Activated T-cell treated with anti-CD3 and anti-CD28 coated beads for 4 hours (primary cell): ENCODE measurements at places on chromosomes 4 and X.

GRCh38 chr4:99655308-99656081 is 2.1 kb downstream of the C4orf54 start:
- DNase-seq, result no peak

GRCh38 chrX:7746856-7747255 is 96.1 kb upstream of the VCX start:
- DNase-seq, result no peak

- no peak for DNase-seq
These were observed 29.6 kb upstream of the ANAPC4 start for GRCh38 chr4:25347473-25347872.

- no peak for DNase-seq
These were observed 131.0 kb downstream of the ATXN3L start for GRCh38 chrX:13188731-13189309.

- no peak for DNase-seq
These were observed 15.1 kb upstream of the CBR4 start for GRCh38 chr4:169025184-169025583.

DNA sequence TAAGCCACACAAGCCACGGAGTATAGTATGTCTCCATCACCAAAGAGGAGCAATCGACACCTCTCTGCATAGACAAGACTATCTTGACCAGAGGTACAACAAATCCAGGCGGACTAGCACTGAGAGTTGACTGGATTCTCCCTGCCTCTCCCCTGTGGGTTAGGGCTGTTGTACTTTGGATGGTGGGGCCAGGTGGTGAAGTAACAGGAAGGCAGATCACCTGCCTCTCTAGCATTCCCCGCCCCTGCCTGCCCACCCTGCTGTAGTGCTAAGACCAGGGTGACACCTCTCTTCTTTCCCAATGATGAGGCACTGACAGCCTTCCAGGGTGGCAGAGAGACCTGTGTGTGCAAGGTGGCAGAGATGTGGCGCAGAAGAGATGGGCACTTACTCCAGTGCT is 47.5 kb upstream of the TRIM2 start:
- no peak for DNase-seq

DNA sequence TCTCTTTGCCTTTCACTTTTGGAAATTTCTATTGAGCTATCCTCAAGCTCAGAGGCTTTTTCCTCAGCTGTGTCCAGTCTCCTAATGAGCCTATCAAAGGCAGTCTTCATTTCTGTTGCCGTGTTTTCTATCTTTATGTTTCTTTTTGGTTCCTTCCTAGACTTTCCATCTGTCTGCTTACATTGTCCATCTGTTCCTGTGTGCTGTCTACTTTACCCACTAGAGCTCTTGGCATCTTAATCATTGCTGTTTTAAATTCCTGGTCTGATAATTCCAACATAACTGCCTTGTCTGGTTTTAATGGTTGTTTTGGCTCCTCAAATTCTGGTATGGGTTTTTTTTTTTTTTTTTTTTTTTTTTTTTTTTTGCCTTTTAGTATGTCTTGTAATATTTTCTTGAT is 9.3 kb upstream of the PDE6B start:
- DNase-seq, result no peak

DNA sequence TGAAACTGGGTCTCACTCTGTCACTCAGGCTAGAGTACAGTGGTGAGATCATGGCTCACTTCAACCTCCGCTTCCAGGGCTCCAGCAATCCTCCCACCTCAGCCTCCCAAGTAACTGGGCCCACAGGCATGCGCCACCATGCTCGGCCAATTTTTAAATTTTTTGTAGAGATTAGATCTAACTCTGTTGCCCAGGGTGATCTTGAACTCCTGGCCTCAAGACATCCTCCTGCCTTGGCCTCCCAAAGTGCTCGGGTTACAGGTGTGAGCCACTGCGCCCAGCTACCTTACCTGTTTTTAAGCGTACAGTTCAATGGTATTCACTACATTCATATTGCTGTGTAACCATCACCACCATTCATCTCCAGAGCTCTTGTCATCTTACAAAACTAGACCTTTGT is 41.5 kb downstream of the ING2 start:
- DNase-seq, result no peak

- DNase-seq, result peak; percentile 12
These were observed 205.3 kb downstream of the TENM3 start for GRCh38 chr4:182448281-182449151.

DNA sequence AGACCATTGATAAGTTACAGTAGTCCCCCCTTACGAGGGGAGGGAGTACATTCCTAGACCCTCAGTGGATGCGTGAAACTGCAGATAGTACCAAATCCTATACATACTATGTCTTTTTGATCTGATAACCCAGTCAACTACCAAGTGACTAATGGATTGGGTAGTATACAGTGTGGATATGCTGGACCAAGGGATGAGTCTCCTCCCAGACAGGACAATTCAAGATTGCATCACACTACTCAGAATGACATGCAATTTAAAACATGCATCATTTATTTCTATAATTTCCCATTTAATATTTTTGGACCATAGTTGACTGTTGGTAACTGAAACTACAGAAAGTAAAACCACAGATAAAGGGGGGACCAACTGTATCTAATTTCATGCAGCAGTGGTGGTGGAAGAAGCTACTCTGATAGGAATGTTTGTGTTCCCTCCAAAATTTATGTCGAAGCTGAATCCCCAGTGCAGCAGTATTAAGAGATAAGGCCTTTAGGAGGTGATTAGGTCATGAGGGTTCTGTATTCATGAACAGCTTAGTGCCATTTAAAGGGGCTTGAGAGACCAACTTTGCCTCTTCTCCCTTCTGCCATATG is 11.9 kb downstream of the HADH start:
- DNase-seq, result no peak

DNA sequence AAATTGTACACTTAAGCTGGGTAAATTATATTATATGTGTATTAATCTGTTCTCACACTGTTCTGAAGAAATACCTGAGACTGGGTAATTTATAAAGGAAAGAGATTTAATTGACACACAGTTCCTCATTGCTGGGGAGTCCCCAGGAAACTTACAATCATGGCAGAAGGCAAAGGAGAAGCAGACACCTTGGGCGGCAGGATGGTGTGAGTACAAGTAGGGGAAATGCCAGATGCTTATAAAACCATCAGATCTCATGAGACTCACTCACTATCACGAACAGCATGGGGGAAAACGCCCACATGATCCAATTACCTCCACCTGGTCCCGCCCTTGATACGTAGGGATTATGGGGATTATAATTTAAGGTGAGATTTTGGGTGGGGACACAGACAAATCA is 34.9 kb downstream of the PDE5A start:
- no peak for DNase-seq

GRCh38 chr4:143391261-143391660 is 54.6 kb downstream of the GAB1 start:
- no peak for DNase-seq

- DNase-seq, result peak; percentile 4
These were observed 1.4 kb downstream of the FGF2 start for GRCh38 chr4:122827879-122828601.

GRCh38 chr4:844752-845232 is 18.9 kb upstream of the CPLX1 start:
- DNase-seq, result no peak

GRCh38 chr4:52199574-52200338 is 148.7 kb downstream of the SPATA18 start:
- DNase-seq, result no peak

GRCh38 chrX:68203211-68203610 is 230.1 kb downstream of the OPHN1 start:
- DNase-seq, result no peak

GRCh38 chrX:54950730-54951375 is 30.2 kb downstream of the TRO start:
- DNase-seq, result no peak

- DNase-seq, result no peak
These were observed 372.9 kb downstream of the NKX6-1 start for GRCh38 chr4:84126061-84126787.
